ENCODE measurements at places on chromosomes 5 and 9.

GRCh38 chr9:98280574-98280973 is 25.1 kb upstream of the TBC1D2 start:
- DNase-seq: no peak

- DNase-seq: no peak
These were observed 536 bp upstream of the COMMD10 start for GRCh38 chr5:116084287-116084691.

DNA sequence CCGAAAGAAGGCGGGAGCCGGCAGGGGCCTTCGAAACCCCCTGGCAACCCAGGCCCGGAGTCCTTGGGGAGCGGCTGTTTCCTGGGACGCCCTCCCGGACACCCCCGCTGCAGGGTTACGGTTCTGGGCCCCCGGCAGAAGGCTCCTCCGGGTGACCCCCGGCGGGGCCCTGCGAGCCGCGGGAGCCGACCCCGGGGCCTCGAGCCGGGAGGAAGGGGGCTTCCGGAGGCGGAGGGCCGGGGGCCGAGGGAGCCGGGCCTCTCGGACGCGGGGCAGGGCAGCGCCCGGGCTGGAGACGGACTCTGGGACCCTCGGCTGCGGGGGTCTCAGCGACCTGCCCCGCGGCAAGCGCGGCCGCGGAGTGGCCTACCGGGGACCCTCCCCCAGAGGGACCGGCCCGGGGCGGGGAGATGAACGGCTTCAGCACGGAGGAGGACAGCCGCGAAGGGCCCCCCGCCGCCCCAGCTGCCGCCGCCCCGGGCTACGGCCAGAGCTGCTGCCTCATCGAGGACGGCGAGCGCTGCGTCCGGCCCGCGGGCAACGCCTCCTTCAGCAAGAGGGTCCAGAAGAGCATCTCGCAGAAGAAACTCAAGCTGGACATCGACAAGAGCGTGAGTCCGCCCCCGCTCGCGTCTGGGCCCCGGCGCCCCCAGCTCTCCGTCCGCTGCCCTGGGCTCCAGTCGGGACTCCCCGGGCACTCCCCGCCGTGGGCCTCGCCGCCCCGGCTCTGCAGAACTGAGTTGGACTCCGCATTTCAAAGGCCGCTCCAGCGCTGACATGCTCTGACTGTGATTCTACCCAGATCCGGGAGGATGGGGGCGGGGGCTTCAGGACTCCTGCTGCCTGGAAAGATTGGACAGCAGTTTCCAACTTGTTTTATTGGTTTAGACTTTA is 645 bp downstream of the SAP30L start:
- peak; percentile 37 for DNase-seq

GRCh38 chr5:128826275-128826674 is 139.0 kb upstream of the SLC27A6 start:
- peak; percentile 86 for DNase-seq

DNA sequence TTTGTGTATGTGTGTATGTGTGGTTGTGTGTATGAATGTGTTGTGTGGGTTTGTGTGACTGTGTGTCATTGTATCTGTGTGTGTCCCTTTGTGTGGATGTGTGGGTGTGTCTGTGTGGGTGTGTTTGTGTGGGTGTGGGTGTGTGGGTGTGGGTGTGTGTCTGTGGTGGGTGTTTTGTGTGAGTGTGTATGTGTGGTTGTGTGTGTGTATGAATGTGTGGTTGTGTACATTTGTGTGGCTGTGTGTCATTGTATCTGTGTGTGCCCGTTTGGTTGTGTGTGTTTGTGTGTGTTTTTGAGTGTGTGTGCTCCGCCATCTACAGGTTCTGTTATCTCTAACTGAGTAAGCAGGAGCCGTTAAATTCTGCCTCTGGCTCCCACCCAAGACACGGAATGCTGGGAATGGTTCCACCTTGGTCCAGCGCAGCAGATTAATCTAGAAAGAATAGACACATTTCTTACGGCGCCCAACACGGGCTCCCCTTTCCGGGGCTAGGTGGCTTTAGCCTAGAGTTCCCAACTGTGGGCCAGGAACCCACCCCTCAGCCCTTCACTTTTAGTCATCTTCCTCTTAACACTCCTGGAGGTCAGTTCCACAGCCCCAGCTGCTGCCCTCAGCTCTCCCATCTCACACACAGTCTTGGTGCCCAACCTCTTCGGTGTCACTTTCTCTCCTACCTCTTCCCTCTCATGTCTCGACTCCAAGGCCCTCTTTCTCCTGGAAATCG is 197.1 kb downstream of the TTLL11 start:
- DNase-seq: no peak

- no peak for DNase-seq
These were observed 218.4 kb upstream of the KLF4 start for GRCh38 chr9:107707915-107708441.

DNA sequence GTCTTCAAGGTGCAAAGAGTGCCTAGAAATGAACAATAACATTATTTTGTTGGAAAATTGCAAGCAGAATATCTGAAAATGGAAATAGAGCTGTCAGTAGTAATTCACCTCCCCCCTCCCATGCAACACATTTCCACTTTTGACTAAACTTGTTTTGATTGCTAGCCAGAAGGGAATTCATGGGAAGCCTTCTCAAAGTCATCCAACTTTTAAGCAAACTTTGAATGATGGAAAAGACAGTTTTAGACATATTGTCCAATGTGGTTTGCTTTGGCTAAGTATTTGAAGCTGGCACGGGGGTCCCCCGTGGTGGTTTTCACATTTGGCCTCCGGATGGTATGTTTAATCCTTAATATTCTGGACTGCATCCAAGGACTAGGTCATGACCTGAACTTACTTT is 7.5 kb downstream of the NR2F1 start:
- no peak for DNase-seq

DNA sequence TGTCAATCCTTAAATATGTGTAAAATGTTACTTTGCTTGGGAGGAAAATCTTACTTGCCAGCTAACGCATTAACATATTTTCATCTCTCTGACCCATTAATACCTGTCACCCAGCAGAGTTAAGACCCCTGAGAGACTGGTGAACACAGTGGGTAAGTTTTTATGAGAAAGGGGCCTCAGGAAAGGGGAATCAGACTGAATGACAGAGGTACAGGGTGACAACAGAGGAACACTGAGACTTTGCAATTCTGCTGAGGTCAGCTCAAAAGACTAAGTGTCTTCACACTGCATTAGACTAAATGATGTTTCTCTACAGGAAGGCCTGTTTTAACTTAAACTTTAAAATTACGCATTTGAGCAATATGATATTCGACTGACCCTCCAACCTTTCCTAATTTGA is 223.8 kb downstream of the EFNA5 start:
- DNase-seq: no peak

- DNase-seq: no peak
These were observed 241.0 kb downstream of the AOPEP start for GRCh38 chr9:94967482-94967881.

GRCh38 chr5:149063017-149063687 is at the start of gene SH3TC2:
Gene SH3TC2 (minus strand): TSS chr5:149063062. CDS start chr5:149063022, 40 bp downstream.
- peak; percentile 22 for DNase-seq

DNA sequence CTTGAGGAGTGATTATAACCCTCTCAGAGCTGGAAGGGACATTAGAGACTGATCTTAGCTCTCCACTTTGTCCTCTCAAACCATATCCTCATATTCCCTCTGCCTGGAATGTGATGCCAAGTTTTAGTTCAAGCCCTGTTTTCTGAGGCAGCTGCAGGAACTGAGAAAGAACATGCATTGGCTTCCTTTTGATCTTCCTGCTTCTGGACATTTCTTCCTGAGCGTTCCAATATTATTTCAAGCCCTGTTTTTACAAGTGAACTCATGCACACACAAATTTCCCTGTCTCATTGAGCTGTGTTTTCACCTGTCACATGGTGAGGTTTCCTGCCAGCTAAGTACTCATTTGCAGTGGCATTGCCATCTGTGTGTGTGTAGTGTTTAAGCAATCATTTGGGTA is 17.0 kb downstream of the FOCAD start:
- DNase-seq: no peak

DNA sequence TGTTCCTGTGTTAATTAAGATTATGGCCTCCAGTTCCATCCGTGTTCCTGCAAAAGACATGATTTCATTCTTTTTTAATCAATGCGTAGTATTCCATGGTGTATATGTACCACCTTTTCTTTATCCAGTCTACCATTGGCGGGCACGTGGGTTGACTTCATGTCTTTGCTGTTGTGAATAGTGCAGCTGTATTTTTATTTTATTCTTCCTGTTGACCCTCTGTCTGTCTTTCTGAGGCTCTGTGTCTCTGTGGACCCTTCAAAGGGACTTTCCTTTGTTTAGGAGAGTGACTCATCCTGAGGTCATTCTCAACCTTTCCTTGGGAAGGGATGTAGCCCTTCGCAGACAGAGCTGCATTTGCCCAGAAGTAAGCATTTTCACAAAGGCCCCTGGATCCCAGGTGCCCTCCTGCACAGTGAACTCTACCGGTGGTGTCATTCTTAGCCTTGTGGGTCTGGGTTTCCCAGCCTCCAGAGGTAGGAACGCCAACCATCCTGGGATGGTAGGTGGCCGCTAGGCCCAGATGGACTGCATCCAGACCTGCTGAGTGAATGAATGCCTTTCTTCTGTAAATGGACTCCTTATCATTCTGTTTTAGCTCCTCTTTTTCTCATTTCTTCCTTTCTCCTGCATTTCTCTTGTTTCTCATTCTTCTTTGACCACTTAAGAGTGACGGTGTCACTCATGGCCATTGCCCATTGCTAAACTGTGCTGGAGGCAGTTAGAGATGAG is 22.4 kb downstream of the TRIO start:
- no peak for DNase-seq

GRCh38 chr5:125720348-125720685 is 702.9 kb upstream of the GRAMD2B start:
- DNase-seq: no peak

DNA sequence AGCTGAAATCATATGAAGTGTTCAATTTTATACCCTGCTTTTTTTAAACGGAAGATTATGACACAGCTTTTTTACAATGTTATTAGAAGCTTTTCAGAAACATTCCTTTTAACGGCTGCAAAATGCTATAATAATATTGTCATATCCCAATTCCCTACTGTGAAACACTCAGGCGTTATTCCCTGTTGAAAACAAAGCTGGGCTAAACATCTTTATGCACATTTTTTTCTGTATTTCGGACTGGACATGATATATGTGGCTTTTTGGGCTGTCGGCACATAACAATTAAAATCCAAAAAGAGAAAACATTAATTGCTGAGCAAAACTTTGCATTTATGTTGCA is 12.0 kb upstream of the CTSL start:
- peak; percentile 20 for DNase-seq

- DNase-seq: no peak
These were observed 28.2 kb downstream of the TPPP start for GRCh38 chr5:664994-665360.

GRCh38 chr5:155850370-155850769 is 476.6 kb upstream of the SGCD start:
- no peak for DNase-seq

DNA sequence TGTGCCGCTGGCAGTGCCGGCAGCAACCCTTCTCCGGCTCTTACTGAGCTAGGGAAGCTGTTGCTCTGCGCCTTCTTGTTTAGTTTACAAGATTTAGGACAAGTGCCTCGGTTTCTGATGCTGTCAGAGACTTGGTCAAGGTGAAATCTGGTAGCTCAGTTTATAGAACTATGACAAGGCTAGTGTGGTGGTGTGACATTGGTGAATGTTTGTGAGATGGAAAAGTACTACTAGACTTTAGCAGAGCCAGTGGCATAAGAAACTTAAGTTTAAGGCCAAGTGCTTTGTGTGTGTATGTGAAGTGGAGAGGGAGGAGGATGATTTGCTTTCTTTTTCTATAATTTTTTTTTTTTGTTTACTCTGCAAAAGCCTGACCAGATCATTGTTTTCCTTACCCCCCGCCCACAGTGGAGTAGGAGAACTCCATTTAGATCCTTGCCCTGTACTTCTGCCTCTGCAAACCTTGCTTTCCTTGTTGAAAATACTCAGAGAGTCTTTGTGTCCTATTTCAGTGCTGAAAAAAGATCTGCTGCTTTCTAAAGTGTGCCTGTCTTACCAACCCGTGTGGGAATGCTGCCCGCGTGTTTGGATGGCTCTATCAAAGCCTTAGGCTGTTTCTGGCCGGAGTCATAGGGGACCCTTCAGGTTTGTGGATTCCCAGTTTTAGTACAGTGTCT is 75.9 kb downstream of the TRIO start:
- DNase-seq: no peak
